Stimulated activated CD4-positive, alpha-beta T cell treated with anti-CD3 and anti-CD28 coated beads, TNF-alpha, amount 100 ng/mL, for 24 hours (primary cell): ENCODE measurements at places on chromosomes 12 and 14.

DNA sequence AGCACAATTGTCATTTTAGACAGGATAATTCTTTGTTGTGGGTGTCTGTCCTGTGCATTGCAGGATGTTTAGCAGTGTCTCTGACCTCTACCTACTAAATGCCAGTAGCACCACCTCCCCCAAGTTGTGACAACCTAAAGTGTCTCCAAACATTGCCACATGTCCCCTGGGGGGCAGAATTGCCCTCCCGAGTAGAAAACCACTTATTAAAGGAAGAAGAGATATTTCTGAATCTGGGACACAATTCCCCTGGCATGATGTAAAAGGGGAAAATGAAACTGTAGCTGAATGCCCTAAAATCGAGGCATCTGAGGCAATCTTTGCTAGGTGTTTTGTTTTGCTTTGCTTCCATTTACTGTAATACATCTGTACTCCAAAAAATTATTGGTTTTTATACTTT lies 116.8 kb upstream of the NAP1L1 start:
- no peak for DNase-seq

DNA sequence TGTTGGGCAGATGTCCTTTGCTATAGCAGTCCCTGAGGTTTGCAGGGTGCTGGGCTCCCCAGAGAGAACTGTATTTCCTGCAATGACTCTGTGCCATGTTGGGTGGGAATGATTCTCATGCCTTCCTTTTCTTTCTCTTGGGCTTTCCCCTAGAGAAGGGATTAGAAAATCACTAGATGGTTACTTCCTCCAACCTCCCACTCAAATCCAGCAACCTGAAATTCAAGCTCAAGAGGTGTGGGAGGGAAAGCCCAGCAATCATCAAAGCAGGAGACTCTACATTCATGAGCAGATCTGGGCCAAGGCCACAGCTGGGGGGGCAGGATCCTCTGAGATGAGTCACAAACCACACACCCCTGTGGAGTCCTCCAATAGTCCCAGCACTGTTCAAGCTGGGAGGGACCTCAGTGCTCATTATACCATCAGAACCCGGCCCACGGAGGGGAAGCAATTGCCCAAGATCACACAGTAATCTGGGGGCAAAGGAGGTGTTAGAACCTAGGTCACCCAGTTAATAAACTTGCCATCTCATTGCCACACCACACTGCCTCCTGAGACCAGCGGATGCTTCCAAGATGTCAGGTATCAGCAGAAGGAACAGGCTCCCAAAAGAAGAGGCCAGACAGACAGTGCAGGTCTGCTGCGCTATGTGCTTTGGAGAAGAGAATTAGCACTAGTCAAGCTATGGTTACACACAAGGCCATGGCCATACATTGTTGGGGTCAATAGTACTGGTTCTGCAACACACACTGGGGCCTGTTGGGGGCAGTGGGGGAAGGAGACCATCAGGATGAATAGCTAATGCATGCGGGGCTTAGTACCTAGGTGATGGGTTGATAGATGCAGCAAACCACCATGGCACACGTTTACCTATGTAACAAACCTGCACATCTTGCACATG lies 65.7 kb downstream of the TTC9 start:
- no peak for DNase-seq

DNA sequence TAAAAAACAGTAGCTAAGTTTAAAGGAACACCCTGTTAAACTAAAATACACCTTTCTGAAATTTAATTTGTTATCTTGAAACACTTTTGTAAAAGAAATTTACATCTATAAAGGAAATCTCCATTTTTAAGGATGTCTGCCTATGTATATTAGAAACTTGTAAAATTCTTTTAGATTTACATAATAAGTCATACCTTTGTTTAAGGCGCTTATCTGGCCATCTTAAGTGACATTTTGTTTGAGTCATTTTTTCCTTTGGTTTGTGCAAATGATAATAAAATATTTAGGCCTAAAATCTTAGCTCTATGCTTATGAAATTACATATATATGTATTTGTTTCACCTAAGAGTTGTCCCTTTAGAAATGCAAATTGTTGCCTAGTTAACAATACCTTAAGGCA lies 1193.4 kb downstream of the FSCB start:
- DNase-seq, result no peak

- no peak for DNase-seq
Observed at GRCh38 chr14:104321088-104321801, 182.9 kb downstream of the KIF26A start.

GRCh38 chr14:86066651-86067050 lies 536.7 kb downstream of the FLRT2 start:
- no peak for DNase-seq

- no peak for DNase-seq
Observed at GRCh38 chr12:72271451-72272090, 599 bp upstream of the TRHDE start.

- DNase-seq, result no peak
Observed at GRCh38 chr12:106855221-106855758, 80.8 kb downstream of the RIC8B start.

DNA sequence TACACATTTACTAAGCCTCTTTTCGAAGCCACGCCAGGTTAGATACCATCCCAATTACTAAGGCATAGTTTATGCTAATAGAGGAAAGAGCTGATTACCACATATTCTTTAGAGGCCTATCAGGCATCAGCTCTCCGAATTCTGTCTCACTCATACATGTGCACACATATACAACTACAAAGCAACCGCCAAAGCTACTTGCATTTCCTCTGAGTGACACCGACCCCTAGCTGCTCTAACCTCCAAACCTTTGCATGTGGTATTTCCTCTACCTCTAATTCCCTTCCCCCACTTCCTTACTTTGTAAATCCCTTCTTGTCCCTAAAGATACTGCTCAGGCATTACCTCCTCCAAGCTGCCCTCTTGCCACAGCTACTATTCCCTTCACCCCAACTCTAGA lies 107.2 kb downstream of the DUSP6 start:
- no peak for DNase-seq

GRCh38 chr14:47040550-47040949 lies 389.0 kb upstream of the RPL10L start:
- DNase-seq, result no peak

- no peak for DNase-seq
Observed at GRCh38 chr14:101462726-101463565, 98.3 kb upstream of the DIO3 start.

- DNase-seq, result no peak
Observed at GRCh38 chr14:56057071-56057741, 61.0 kb upstream of the PELI2 start.

- no peak for DNase-seq
Observed at GRCh38 chr14:62409626-62410300, 635.5 kb downstream of the KCNH5 start.

GRCh38 chr14:104863923-104864266 lies 1.2 kb upstream of the CEP170B start:
- no peak for DNase-seq

GRCh38 chr12:106079148-106079738 lies 59.5 kb downstream of the NUAK1 start:
- DNase-seq, result no peak

DNA sequence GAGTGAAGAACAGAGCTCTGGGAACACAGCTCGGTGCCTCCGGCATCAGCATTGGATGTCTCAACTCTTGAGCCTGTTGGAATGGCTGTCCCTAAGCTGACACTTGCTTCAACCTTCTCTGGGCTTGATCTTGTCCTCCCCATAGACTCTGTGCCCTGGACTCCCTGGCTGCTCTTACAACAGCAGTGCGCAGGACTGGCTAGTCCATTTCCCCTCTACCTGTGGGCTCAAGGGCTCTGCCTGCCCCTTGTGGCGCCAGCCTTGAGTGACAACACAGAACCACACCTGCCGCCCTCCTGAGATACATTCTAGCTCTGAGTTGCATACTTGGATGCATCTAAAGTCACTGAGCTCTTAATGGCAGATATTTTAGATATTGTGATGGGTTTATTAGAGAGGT lies 6.2 kb downstream of the CRADD start:
- no peak for DNase-seq

DNA sequence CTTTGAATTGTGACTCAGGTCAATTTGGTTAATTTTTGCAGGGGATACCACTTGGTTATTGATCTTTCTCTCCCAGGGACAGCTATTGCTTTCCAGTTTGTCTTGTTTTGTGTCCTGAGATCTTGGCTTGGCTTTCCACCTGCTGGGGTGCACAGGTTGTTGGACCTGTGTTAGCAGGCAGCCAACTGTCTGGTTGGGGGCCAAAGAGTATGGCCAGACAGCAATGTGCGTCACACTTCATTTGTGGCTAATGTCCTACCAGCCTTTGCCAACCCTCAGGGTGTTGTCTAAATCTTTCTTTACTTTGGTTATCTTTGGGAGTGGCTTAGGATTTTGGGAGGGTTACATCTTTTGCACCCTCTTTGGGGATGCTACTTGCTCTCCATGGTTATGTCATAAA lies 494.9 kb upstream of the ATP2B1 start:
- DNase-seq, result no peak

DNA sequence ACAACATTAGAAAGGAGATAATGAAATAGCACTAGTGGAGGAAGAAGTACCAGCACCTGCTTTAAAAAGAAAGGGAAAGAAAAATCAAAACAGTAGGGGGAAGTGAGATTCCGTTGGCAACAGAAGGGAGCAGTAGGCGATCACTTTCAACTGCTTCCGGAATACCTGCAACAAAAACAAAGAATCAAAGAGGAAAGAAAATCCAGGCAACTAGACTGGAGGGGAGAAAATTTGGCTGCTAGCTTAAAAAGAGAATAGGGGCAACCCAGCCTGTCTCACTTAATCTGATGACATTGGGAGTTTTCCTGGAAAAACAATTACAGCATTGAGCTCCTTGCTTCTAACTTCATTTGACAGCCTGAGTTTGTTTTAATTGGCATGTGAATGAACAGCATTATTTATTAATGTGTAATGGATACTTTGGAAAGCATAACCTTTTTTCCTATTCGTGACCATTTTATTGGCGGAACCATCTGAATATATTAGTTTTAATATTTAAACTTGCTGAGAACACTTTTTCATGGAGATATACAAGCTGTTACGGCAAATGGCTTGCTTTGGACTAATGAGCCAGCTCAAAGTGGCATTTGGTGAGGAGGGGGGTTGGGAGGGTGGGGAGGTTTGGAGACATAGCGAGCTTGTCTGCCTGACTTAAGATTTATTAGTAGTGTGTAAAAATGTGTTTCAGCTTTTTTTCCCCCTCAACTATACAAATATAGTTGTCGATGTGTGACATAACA lies 2.5 kb upstream of the DACT1 start:
- no peak for DNase-seq

DNA sequence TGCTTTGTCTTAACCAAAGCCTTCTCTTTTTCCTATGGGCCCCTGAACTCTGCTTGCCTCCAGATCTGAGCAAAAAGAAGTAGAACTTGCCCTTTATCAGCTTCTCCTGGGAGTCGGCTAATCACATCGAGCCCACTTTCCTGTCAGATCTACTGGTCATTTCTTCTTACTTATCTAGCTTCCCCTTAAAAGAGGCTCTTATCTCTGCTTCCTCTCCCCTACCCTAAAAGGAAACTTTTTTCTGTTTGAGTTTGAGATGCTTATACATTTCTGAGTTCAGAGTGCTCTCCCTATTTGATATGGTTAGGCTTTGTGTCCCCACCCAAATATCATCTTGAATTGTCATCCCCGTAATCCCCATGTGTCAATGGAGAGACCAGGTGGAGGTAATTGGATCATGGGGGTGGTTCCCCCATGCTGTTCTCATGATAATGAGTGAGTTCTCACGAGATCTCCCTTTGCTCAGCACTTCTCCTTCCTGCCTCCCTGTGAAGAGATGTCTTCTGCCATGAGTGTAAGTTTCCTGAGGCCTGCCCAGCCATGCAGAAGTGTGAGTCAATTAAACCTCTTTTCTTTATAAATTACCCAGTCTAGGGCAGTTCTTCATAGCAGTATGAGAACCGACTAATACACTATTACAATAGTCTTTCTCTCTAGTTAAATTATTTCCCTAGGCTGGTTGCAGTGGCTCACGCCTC lies 114.7 kb upstream of the AMN1 start:
- no peak for DNase-seq

GRCh38 chr12:57201219-57201618 lies 15.4 kb upstream of the NXPH4 start:
- no peak for DNase-seq

DNA sequence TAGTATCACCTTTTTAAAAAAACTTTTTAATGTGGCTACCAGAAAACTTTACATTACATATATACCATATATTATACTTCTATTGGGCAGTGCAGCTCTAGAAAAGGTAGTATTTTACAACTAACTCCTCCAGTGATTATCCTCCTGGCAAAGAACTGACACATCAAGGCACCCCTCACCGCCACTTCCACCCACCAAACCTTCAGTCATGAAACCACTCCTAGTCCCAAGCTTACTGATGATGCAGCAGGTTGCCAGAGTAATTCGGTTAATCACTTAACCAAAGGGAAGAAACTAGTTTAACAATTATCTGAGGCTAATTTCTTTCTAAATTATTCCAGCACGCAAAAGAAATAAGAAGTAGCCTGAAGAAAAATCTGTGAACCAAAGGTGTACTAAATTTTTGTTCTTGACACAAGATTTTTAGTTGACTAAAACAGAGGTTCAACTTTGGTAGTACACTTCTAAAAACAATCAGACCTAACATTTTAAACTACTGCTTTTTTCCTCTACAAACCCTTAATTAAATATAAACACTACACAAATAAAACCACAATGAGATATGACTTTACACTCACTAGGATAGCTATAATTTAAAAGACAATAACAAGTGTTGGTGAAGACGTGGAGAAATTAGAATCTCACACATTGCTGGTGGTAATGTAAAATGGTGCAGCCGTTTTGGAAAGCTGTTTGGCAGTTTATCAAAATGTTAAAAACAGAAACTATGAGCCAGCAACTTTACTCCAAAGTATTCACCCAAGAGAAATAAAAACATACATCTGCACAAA lies 16.7 kb downstream of the SPPL3 start:
- no peak for DNase-seq

- DNase-seq, result peak; percentile 10
Observed at GRCh38 chr14:52950410-52950897, 396 bp downstream of the FERMT2 start.

- no peak for DNase-seq
Observed at GRCh38 chr12:50505675-50506530, 1.1 kb downstream of the DIP2B start.

DNA sequence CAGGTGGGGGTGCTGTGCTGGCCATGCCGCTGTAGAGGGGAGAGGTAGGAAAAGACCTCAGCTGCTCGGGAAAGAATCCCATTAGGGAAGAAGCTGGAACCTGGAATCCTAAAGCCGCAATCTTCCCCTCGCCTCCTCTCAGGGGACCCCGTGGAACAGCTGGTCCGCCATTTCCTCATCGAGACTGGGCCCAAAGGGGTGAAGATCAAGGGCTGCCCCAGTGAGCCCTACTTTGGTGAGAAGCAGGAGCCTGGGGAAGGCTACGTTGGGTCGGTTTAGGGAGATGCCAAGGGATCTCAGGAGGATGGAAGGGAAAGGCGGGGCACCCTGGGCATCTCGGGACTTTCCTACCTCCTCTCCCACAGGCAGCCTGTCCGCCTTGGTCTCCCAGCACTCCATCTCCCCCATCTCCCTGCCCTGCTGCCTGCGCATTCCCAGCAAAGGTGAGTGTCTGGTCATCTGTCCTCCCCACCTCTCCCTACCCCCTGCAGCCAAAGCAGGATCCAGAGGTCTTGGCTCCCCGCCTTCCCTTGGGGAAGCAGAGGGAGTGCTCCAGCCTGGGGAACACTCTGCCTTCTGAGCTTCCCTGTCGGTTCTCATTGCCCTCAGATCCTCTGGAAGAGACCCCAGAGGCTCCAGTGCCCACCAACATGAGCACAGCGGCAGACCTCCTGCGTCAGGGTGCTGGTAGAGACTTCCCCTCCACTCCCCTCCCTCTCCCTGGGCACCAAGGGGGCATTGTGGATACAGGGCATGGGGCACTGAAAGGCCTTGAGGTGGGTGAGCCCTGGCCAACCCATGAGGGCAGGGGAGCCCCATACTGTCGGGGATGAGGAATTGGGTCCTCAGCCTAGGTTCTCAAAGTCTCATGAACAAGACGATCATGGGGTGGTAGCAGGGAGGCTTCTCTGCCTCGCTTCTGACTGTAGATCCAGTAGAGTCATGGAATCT lies 12.4 kb downstream of the TNS2 start:
- DNase-seq, result no peak
